Fibroblast of villous mesenchyme (primary cell): ENCODE measurements at places on chromosomes 2 and 18.

GRCh38 chr2:238132463-238133450 is 5.7 kb upstream of the KLHL30 start:
- no peak for DNase-seq

DNA sequence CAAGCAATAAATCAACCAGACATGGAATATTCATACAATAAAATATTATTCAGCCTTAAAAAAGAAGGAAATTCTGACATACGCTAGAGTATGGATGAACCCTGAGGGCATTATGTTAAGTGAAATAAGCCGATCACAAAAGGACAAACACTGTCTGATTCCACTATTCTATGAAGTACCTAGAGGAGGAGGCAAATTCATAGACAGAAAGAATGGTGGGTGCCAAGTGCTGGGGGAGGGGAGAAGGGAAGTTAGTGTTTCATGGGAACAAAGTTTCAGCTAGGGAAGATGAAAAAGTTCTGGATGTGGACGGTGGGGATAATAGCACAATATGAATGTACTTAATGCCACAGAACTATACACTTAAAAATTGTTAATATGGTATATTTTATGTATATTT is 19.8 kb downstream of the SMAD7 start:
- DNase-seq, result no peak

DNA sequence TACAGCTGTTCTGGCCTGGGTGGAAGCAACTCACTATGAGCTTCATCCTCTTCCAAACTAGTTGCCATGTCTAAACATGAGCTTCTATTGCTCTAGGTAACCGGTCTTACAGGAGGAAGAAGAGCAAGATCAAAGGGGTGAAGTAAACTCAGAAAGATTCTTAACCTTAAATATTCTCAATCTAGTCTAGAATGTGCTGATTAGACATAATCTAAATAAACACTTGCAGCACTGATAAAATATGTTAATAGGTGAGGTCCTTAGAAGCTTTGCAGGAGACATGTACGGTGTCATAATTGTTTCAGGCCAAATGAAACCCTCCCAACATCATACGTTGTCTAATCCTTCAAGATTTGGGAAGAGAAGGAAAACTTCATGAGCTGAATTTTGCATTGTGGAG is 431.6 kb upstream of the FSHR start:
- DNase-seq, result no peak

DNA sequence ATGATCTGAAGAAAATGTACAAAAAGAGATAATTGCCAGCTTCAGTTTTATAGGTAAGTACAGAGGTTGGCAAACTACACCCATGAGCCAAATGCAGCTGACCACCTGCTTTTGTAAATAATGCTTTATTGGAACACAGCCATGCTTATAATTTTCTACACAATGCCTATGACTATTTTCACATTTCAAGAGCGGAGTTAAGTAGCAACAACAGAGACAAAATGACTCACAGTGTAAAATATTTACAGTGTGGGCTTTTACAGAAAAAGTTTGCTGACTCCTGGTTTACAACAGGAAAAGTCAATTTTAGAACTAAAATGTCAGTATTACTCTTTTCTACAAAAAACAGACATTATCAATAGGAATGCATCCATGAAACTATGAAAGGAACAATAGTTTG is 26.0 kb downstream of the CWC22 start:
- peak; percentile 54 for DNase-seq

DNA sequence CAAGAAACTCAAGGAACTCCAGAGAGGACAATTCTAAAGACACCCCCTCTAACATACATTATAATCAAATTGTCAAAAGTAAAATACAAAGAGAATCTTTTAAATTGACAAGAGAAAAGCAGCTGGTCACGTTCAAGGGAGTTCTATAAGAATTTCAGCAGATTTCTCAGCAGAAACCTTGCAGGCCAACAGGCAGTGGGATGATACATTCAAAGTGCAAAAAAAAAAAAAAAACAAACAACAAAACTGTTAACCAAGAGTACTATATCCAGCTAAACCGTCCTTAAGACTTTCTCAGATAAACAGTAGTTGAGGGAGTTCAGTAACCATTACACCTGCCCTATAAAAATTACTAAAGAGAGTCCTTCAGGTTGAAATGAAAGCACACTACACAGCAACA is 33.9 kb downstream of the CCDC138 start:
- DNase-seq, result no peak

DNA sequence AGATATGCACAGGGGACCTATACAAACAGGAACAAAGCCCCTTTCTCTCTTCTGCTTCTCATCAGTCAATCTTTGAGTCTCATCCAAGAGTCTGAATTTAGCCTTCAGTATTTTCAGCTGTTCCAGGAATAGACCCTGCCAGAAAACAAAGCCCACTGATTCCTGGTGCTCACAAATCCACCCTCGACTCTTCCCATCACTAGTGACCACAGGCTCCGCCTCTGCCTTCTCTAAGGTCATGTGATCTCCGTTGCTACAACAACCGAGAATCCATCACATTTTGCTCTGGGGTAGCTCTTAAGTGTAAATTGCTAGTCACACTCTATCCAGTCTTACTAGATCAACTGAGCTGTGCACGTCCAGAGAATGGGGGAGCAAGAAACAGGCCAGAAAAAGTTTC is 46.4 kb upstream of the SPTBN1 start:
- no peak for DNase-seq

DNA sequence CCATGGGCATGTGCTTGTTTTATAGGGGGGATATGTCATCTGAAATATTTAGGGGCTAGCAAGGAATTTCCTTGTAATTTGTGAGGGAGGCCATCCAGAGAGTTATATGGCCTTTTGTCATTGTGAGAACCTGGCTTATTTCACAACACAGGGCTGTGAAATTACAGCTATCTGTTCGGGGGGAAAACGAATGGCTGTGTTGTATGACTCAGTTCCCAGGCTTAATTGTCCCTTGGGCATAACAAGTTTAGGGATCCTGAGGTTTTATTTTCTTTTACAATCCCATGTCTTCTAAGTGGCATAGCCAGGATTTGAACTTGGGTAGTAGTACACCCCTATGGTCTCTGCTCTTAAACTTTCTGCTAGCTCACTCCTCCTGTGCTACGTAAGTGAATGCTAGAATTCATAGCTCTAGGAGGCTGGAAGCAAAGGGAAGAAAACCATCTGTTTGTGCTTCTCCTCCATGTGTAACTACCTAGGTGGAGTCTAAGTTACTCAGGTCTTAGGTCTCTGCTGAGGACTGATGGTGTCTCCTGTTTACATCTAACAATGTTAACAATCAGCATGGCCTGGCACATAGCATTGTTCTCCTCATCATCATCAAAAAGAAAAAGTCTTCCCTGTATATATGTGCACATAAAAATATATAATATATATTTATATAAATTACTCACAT is 53.8 kb downstream of the SKA1 start:
- DNase-seq, result peak; percentile 42

- peak; percentile 28 for DNase-seq
These were observed 546 bp downstream of the CHPF start for GRCh38 chr2:219542931-219543595.

DNA sequence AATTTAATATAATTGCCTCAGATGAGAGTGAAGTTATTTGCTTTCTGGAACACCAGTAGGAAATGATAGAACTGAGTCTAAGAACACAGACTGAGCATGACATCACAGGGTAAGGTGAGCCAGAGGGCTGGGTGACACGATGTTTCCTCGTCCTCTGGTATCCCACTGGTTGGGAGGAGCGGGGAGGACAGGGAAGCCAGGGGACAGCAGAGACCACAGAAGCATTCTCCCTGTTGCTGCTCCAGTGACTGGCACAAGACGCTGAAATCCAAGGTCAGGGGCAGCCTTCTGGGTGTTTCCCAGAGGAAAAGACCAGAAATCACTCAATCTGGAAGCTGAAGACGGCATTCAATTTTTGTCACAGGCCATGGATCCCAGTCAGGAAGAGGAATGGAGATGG is 363.4 kb upstream of the SOX11 start:
- DNase-seq, result no peak

DNA sequence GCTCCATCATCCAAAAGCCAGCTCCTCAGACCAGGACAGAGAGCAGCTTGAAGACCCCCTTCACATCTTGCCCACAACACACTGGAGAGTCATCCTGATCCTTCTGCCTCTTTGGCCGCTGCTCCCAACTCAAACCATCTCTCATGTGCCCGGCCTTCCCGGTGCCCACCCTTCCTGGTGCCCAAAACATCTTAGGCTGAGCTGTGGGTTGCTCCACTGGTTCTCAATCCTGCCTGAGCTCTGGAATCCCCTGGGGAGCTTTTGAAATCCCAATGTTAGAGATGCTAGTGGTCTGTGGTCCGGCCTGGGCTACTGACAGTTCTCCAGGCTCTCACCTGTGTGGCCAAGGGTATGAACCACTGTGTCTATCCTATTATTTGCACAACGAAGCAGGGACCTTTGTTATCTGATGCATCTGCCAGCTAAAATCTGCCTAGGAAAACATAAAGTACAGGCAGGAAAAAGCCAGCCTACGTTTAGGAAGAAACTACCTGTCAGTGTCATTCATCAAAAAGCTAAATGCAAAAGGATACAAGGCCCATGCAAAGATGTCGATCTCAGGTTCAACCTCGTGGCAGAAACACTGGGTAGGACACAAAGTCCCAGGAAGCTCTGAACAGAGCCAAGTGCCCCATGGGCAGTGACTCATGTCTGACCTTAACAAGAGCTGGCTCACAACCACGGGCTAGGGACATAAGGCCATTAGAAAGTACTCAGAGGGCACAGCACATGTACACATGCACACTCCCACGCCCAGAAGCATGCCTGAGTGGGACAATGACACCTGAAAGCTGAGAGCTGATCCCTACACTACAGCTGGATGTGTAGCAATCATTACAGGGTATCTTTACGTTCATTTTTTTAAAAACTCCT is 30.8 kb downstream of the TBC1D8 start:
- peak; percentile 93 for DNase-seq

- DNase-seq, result no peak
These were observed 533.1 kb downstream of the RNF144A start for GRCh38 chr2:7450188-7450832.

DNA sequence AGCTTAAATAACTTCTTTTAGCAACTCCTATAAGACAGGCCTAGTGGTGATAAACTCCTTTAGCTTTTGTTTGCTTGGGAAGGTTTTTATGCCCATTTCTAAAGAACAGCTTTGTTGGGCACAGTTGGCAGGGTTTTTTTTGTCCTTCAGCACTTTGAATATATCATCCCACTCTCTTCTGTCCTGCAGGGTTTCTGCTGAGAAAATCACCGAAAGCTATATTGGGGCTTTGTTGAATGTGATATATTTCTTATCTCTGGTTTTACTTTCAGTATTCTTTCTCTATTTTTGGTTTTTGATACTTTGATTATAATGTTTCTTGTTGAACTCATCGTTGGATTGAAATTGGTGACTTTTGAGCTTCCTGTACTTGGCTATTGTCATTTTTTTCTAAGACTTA is 372.8 kb upstream of the ZC3H15 start:
- DNase-seq, result no peak

- DNase-seq, result peak; percentile 58
These were observed 6.7 kb downstream of the DSEL start for GRCh38 chr18:67509741-67510391.

DNA sequence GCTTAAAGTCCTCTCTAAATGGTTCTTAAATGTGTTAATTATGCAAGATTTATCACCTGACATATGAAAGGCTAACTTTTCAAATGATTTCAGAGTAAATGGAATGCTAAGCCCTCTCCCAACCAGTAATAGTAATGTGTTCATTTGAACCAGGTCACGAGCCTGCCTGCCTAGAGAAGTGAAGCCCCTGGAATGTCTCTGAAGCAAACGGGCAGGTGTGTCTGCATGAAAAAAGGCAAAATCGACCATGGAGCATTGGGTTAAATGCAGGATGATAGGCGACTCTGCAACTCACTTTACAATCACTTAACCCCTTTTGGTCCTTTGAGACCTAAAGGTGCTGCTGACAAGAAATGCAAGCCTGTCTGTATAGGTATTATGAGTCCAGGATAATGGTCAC is 798.4 kb upstream of the ACVR2A start:
- no peak for DNase-seq

DNA sequence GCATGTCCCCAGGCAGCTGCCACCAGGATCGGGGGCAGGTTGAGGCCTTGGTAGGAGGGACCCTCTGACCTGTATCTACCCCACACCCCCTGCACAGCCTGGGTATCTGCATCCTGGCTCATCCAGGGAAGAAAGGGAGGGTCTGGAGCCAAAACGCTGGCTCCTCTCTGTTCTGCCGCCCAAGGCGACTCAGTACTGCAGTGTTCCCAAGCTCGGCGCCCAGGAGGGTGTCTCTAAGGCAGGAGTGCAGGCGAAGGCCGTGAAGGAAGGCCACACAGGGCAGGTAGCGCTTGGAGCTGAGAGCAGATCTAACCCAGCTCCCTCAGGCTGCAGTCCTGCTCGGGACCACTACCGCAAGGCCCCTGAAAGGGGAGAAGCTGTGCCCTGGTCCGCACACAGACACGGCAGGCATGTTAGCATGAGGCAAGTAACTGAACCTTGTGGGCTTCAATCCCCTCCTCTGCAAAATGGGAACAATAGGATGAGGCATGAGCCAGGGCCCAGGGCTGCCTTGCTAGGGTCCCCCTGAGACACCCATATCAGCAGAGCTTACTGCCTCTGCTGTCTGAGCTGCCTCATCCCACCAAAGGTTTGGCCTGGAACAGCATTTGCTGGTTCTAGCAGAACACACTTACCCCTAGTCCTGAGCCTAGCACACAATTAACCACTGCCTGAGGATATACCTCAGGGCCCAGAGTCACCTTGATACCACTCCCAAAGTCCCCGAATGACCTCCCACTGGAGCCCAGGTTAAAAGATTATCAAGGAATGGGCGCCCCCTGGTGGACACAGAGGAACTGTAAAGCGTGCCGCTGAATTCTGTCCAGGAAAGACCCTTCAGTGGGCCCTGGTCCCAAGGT is 6.5 kb downstream of the PTMA start:
- peak; percentile 53 for DNase-seq

DNA sequence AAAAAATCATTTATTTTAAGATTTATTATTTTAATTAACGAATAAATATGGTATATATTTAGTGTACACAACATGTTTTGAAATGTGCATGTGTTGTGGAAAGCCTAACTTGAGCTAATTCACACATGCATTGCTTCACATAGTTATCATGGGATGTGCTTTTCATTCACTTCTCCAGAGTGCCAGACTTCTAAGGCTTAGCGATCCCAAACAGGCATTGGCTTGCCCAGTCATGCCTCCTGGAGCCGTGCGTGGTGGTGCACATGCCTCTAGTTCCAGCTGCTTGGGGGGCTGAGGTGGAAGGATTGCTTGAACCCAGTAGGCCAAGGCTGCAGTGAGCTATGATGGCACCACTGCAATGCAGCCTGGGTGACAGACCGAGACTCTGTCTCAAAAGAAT is 40.5 kb downstream of the ARHGEF4 start:
- DNase-seq, result no peak

DNA sequence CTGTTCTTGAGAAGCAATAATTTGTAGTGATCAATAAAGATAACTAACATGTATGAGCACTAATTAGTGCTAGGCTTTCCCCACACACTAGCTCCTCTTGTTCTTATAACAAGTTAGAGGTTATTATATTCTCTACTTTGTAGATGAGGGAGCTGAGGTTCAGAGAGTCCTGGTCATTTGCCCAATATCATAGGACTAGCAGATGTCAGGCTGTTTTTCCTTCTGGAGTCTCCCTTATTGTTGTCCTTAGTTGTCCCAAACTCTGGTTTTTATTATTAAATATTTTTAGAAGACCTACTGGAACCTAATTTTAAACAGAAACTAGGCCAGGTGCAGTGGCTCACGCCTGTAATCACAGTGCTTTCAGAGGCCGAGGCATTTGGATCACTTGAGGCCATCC is 16.5 kb upstream of the TTC39C start:
- DNase-seq, result no peak

- DNase-seq, result peak; percentile 71
These were observed 100.2 kb downstream of the TWIST2 start for GRCh38 chr2:238947920-238948710.
